Activated T-helper 1 cell treated with anti-CD3 and anti-CD28 coated beads, Interleukin-12 subunit alpha, Interleukin-12 subunit beta, Interleukin-2, Interleukin-4 antibody, amounts not matched to agents 30 ng/mL and 10 ng/mL and 1 ng/mL, durations not matched to agents 14 hours and 24 hours and 36 hours (primary cell): ENCODE measurements at places on chromosomes 16 and 17.

- no peak overlapping the region for H3K27ac ChIP-seq
- DNase-seq, result no peak
- H3K4me1 ChIP-seq, result no peaks in the 10 kb centered on the region
- H3K4me3 ChIP-seq, result no peak overlapping the region
These were observed 151.5 kb downstream of the STX8 start for GRCh38 chr17:9424071-9424640.

GRCh38 chr16:17633181-17633951, 162.6 kb upstream of the XYLT1 start:
- H3K4me1 ChIP-seq, result no peaks in the 10 kb centered on the region
- H3K27ac ChIP-seq, result no peak overlapping the region
- no peaks in the 10 kb centered on the region for H3K36me3 ChIP-seq
- no peak for DNase-seq

- no peaks in the 10 kb centered on the region for H3K4me1 ChIP-seq
- no peak overlapping the region for H3K27ac ChIP-seq
- no peak for DNase-seq
These were observed 154.8 kb upstream of the TNRC6C start for GRCh38 chr17:77803726-77804125.

DNA sequence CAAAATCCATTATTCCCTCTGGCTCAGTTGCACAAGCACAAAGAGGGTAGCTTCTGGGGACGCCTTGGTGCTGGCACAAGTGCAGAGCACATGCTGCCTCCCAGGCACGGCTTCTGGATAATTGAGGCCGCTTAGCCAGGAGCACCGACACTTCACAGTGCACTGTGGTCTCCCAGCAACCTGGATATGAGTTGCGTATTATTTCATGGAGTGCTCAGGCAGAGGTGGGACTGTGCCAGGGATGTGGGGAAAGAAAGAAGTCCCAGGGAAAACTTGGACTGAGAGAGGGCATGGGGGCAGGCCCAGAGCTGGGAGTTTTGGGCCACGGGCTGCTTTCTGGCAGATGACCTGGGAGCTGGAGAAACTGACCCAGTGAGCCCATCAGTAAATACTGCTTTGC, 37.5 kb downstream of the MPRIP start:
- H3K36me3 ChIP-seq, result peaks cover 12% of the 10 kb centered on the region
- peaks cover 13% of the 10 kb centered on the region for H3K4me1 ChIP-seq
- no peak overlapping the region for H3K27ac ChIP-seq
- DNase-seq, result no peak

DNA sequence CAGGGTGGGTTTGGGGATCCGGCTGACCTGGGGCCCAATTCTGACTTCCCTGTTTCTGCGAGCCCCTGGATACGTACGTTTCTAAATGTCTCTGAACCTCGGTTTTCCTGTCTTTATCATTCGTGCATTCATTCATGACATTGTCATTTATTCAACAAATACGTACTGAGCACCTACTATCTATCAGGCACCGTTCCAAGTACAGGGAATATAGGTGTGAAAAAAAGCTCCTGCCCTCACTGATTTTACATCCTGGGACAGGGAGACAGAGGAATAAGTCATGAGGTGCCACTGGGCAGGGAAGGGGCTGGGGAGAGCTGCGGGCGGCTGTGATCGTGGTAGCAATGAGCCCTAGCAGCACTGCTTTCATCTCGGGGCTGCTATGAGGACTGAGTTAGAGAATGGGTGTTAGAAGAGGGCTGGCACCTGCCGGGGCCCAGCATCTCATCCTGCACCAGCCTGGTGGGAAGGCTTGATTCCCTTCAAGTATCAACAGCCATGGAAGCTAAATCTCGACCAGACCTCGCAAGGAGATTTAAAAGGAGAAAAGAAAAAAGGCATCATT, 88.3 kb upstream of the DNAH17 start:
- H3K27me3 ChIP-seq, result no peaks in the 10 kb centered on the region
- peaks cover 20% of the 10 kb centered on the region for H3K36me3 ChIP-seq
- peak overlapping the region; percentile 62 for H3K4me3 ChIP-seq
- H3K4me1 ChIP-seq, result peaks cover 32% of the 10 kb centered on the region
- DNase-seq, result no peak

- H3K27ac ChIP-seq, result peak overlapping the region; percentile 99
- H3K27me3 ChIP-seq, result no peaks in the 10 kb centered on the region
- peaks cover 83% of the 10 kb centered on the region for H3K4me1 ChIP-seq
- peak; percentile 69 for DNase-seq
These were observed 31.2 kb downstream of the NSMCE1 start for GRCh38 chr16:27237219-27238015.

DNA sequence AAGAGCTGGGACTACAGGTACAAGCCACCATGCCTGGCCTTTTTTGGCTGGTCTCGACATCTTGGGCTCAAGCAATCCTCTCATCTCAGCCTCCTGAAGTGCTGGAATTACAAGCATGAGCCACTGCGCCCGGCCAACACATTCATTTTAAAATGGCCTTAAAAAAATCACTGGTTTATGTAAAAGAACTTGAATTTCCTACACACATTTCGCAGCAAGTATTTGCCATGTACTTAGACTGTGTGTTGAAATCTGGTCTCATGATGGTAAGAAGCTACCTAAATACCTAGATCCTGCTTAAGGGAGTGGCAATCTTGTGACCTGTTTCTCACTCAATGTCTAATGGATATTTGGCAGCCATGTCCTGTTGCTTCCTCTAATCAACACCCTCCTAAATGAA, 8.5 kb upstream of the CYTH1 start:
- H3K4me1 ChIP-seq, result peaks cover 32% of the 10 kb centered on the region
- peaks cover 42% of the 10 kb centered on the region for H3K36me3 ChIP-seq
- no peaks in the 10 kb centered on the region for H3K27me3 ChIP-seq
- DNase-seq, result no peak

DNA sequence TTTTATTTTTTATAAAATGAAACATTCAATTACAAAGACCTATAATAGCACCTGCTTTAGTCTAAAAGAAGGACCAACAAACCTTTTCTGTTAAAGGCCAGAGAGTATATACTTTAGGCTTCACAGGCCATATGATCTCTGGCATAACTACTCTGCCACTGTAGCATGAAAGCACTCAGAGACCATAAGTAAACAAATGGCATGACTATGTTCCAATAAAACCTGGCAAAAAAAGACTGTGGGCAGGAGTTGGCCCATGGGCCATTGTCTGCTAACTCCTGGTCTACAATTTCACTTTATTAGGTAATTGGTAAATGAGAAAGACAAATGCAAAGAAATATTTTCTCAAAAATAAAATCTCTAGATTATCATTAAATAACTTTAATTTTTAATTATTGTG, 14.9 kb downstream of the CEP112 start:
- no peak for DNase-seq
- H3K36me3 ChIP-seq, result no peaks in the 10 kb centered on the region
- H3K4me3 ChIP-seq, result no peak overlapping the region
- H3K27me3 ChIP-seq, result peaks cover 7% of the 10 kb centered on the region

DNA sequence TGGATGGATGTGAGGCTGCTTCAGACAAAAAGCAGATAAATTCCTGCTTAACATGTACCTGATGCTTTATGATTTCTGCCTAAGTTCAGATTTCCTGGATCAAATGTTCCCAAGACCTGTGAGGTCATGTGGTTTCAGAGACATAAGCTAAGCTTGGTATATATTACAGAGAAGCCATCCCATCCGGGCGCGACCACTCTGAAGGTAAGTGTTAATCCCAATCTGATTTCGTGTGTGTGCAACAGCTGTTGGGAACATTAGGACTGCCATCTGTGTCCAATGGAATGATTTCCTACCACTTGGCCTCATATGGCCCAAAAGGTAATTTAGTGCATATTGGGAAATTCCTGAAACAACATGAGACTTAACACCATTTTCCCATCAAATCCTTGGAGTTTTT, 199.1 kb downstream of the HS3ST3B1 start:
- no peak for DNase-seq
- H3K36me3 ChIP-seq, result peaks cover 1% of the 10 kb centered on the region
- no peak overlapping the region for H3K27ac ChIP-seq
- H3K4me1 ChIP-seq, result no peaks in the 10 kb centered on the region
- H3K4me3 ChIP-seq, result no peak overlapping the region

GRCh38 chr17:18950944-18951905, 740 bp upstream of the SLC5A10 start:
- H3K27me3 ChIP-seq, result peaks cover 13% of the 10 kb centered on the region
- peaks cover 21% of the 10 kb centered on the region for H3K4me1 ChIP-seq
- no peaks in the 10 kb centered on the region for H3K36me3 ChIP-seq
- no peak overlapping the region for H3K27ac ChIP-seq
- no peak for DNase-seq
- H3K4me3 ChIP-seq, result no peak overlapping the region

DNA sequence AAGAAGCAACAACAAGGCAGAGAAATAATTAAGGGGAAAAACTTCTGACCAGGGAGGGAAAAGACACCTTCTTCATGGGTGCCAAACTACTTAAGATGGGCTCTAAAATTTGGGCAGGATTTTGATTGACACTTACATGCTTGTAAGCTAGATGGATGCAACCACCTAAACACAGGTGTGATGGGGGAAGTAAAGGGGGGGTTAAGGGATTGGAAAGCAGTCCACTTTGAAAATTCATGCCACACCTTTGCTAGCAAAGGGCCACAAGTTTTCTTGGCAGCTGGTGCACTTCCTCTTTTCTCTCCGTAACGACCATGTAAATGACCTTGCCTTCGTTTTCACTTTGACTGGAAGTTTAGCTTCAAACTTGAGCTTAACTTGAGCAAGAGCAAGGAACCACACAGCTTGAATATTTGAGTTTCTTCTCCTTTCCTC, 14.3 kb upstream of the PRKAR1A start:
- H3K4me1 ChIP-seq, result peaks cover 35% of the 10 kb centered on the region
- H3K4me3 ChIP-seq, result peak overlapping the region; percentile 23
- no peaks in the 10 kb centered on the region for H3K27me3 ChIP-seq
- no peak for DNase-seq

- no peaks in the 10 kb centered on the region for H3K27me3 ChIP-seq
- H3K4me3 ChIP-seq, result peak overlapping the region; percentile 42
- H3K27ac ChIP-seq, result no peak overlapping the region
- H3K4me1 ChIP-seq, result peaks cover 37% of the 10 kb centered on the region
- H3K36me3 ChIP-seq, result no peaks in the 10 kb centered on the region
- peak; percentile 17 for DNase-seq
These were observed 198.8 kb upstream of the CIBAR2 start for GRCh38 chr16:85310868-85311585.

GRCh38 chr17:2926019-2926650, 129.9 kb downstream of the RAP1GAP2 start:
- H3K36me3 ChIP-seq, result no peaks in the 10 kb centered on the region
- DNase-seq, result no peak
- H3K4me3 ChIP-seq, result no peak overlapping the region
- no peak overlapping the region for H3K27ac ChIP-seq

GRCh38 chr17:2056206-2057174, 1.6 kb downstream of the HIC1 start:
- peaks cover 30% of the 10 kb centered on the region for H3K4me1 ChIP-seq
- H3K36me3 ChIP-seq, result peaks cover 17% of the 10 kb centered on the region
- peak overlapping the region; percentile 83 for H3K4me3 ChIP-seq
- DNase-seq, result peak; percentile 58
- peak overlapping the region; percentile 79 for H3K27ac ChIP-seq

- H3K27me3 ChIP-seq, result no peaks in the 10 kb centered on the region
- no peak overlapping the region for H3K27ac ChIP-seq
- peaks cover 10% of the 10 kb centered on the region for H3K4me1 ChIP-seq
- H3K36me3 ChIP-seq, result peaks cover 13% of the 10 kb centered on the region
- peak; percentile 38 for DNase-seq
- peak overlapping the region; percentile 66 for H3K4me3 ChIP-seq
These were observed 578 bp downstream of the RAC3 start for GRCh38 chr17:82031885-82032627.

- no peak overlapping the region for H3K4me3 ChIP-seq
- peaks cover 17% of the 10 kb centered on the region for H3K27me3 ChIP-seq
- no peaks in the 10 kb centered on the region for H3K36me3 ChIP-seq
- no peak for DNase-seq
- peaks cover 5% of the 10 kb centered on the region for H3K4me1 ChIP-seq
These were observed 69.9 kb downstream of the TBC1D16 start for GRCh38 chr17:79965806-79966205.
